ENCODE measurements at places on chromosomes 4 and X. TPM values are rescaled to one million over a fixed set of nuclear protein-coding genes. Genes with fewer than 3 reads are reported as not detected.

Gene CD40LG
- polyA plus RNA-seq, result not detected

Gene MAP7D2
- 35.8 TPM for polyA plus RNA-seq

- H3K27ac ChIP-seq, result no peak overlapping the region
- H3K4me1 ChIP-seq, result no peaks in the 10 kb centered on the region
- H3K36me3 ChIP-seq, result peaks cover 34% of the 10 kb centered on the region
- no peak overlapping the region for H3K4me3 ChIP-seq
- H3K27me3 ChIP-seq, result no peaks in the 10 kb centered on the region
These were observed 59.0 kb downstream of the ELF4 start for GRCh38 chrX:130051176-130051845.

- H3K36me3 ChIP-seq, result no peaks in the 10 kb centered on the region
- H3K4me3 ChIP-seq, result no peak overlapping the region
- H3K27me3 ChIP-seq, result no peaks in the 10 kb centered on the region
- no peak for DNase-seq
- H3K27ac ChIP-seq, result no peak overlapping the region
These were observed 103.6 kb downstream of the EMCN start for GRCh38 chr4:100414016-100414790.

DNA sequence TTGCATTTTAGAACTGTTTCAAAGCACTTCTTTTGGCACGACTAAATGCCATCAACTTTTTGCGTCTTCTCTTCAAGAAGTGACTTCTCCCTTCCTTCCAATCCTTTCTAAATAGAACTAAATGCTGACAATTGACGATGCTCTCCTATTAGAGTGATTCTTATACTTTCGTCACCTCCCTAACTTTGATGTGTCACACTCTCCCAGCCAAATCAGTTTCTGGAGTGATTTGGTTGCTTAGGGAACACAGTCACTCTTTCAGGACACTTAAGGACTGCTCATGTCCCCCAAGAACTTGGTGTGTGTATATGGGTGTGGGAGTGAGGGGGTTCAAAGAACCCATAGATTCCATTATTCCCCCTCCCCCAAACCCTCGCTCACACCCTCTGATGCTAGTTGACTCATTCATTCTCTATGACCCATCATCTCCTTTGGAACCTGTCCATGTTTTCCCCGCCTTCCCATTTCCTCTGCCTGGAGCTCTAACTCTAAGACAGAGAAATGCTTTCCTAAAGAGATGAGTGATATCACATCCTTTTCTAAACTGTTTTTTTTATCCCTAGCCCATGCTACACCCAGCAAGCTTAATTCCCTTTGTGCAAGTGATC is 26.8 kb upstream of the AREG start:
- no peak for DNase-seq
- no peaks in the 10 kb centered on the region for H3K27me3 ChIP-seq
- no peaks in the 10 kb centered on the region for H3K36me3 ChIP-seq
- H3K4me3 ChIP-seq, result no peak overlapping the region
- H3K27ac ChIP-seq, result no peak overlapping the region

DNA sequence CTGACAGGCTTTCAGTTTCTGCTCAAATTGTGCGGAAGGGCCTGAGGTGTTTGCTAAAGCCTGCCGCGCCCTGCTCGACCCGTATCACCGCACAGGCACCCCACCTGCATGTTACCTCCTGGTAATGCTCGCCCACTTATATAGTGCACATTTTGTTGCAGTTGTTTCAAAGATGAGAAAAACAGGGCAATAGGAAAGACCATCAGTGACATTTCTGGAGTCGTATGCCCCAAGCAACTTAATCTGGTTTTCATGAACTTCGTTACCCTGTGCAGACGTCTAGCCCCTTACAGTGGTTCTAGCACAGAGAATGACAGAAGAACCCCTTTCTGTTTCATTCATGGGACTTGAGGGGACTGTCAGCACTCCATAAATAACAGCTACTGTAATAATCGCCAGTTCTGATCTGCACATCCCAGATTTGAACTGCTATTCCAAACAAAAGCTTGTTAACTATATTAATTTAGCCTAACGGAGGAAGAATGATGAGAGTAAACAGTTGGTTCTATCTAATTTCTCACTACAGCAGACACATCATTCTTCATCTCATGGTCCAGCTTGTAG is 940 bp upstream of the DCTD start:
- H3K4me1 ChIP-seq, result peaks cover 13% of the 10 kb centered on the region
- H3K36me3 ChIP-seq, result peaks cover 8% of the 10 kb centered on the region
- no peaks in the 10 kb centered on the region for H3K27me3 ChIP-seq
- peak overlapping the region; percentile 53 for H3K4me3 ChIP-seq

All from spinal cord (tissue), 10 donors.